ENCODE measurements at places on chromosomes 4 and X.

DNA sequence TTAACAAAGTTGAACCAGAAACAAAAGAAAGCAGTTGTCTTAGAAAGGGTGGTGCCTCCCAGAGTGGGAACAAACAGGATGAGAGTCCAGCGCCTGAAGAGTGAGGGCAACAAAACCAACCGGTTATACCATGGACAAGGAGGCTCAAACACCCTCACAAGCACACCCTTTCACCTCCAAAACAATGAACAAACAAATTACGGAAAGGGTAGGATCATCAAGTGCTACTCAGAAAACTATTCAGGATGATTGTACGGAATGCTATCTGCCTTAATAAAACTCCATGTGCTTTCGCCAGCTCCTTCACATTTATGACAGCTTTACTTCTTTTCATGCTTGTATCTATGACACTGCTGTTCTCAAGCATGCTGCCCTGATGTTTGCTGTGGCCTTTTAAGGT, 26.8 kb downstream of the SLC39A8 start:
- DNase-seq: no peak

- DNase-seq: no peak
These were observed 164.4 kb downstream of the FBXO8 start for GRCh38 chr4:174119051-174119450.

DNA sequence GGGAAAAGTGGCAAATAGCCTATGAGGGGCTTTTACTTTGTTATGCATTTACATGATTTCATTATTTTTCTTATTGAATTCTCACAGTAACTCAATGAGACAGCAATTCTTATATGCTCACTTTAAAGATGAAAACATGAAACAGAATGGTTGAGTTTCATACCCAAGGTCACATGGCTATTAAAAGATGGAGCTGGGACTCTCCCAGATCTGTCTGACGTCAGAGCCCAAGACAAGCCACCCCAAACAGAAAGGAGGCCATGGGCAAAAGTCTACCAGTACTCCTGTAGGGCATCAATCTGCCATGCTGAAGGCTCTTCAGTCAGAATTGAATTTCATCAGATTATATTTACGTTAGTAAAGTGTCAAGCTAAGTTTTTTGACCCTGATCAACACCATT, 13.2 kb downstream of the HSD17B11 start:
- no peak for DNase-seq

GRCh38 chrX:21939906-21940305, 603 bp upstream of the SMS start:
- DNase-seq: no peak

- no peak for DNase-seq
These were observed 83.2 kb upstream of the SCML1 start for GRCh38 chrX:17654116-17654515.

- no peak for DNase-seq
These were observed 137.9 kb downstream of the MAGEB17 start for GRCh38 chrX:16305187-16305586.

DNA sequence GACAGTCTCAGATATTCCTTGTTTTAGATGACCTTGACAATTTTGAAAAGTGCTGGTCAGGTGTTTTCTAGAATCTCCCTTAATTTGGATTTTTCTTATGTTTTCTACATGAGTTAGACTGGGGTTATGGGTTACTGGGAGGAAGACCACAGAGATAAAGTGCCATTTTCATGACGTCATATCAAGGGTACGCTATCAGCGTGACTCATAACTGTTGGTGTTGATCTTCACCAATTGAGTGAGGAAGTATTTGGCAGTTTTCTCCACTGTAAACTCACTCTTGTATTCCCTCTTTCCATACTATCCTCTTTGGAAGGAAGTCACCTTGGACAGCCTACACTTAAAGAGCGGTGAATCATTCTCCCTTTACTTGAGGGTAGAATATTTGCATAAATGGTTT, 56.9 kb downstream of the MAGEC1 start:
- DNase-seq: no peak

DNA sequence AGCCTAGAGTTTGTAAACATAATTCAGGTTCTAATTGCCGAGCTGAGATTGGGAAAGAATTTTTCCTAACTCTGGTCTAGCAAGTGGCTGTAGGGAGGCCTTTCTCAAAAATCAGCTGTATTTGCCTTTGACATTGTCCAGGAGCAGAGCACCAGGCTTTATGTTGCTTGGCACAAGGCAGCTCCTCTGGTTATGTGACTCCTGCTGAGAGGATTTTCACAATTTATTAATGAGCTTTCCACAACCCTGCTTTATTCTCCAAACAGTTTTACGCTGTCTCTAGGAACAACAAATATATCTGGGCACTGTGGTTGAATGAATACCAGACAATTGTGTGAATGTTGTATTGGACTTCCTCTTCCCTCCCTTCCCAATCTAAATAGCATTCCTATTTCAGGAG, 14.9 kb downstream of the LSM6 start:
- DNase-seq: no peak

DNA sequence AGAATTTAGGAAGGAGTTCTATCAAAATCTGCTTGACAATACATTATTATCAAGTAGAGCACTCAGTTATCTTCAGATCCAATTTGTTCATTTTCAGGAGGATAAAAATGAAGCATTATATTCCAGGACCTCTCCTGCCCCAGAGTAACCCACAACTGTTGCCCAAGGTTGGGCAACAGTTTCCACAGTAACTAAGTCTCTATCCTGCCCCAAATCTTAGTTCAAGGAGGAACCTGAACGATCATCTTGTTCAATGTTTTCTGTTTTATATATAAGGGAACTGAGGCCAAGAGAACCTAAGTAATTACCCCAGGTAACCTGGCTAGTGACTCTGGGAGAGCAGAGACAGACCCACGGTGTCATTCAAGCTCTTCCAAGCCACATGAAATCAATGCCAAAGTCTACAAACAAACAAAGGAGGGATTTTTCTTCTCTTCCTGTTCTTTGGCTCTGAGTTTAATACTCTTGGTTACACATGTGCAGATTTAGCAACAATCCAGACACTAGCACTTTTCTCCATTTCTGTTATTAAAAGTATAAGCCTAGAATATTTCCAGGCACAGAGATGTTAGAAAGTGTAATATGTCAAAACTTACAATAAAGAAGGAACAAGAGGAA, 105.6 kb downstream of the C4orf51 start:
- DNase-seq: no peak

- DNase-seq: no peak
These were observed 142.2 kb downstream of the SH2D1A start for GRCh38 chrX:124488412-124489161.
